ENCODE measurements at places on chromosomes 1 and 21.

DNA sequence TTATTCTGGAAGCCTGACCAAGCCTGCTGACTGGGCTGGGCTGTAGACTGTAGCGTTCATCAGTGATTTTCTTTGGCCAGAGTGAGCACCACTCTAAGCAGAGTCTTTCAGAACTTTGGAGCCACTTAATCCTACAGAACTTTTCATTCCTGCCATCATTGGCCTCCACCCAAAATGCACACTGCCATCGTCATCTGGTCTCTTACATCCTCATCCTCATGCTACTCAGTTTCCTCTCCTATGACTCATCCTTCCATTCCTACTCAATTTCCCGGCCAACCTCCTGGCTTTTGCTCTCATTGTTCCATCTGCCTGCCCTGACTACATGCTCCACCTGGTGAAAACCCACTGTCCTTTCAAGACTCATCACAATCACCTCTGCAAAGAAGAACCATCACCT, 233.8 kb upstream of the USP25 start:
- DNase-seq: no peak

DNA sequence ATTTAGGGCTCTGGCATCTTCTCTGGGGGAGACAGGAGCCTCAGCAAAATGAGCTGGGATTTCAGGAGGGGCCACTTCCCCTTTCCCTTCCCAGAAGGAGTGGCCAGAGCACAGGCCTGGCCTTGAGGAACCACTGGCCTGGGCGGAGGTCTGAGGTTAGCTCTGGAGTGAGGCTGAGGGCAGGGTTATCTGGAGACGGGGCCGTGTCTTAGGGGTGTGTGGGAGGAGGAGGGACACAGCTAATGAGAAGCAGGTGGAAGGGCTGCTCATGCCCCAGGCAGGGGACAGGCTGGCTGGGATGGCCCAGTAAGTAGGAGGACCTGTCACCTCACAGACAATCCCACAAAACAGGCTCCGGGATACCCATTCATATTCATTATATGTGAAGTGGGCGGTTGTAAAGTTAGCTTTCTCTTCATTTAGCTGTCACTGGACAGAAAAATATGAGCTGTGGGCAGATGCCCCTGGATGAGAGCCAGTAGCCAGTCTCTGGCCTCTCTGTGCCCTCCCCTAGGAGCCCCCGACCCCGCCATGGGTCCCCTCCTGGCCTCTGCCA, 12.4 kb downstream of the ALX3 start:
- no peak for DNase-seq

DNA sequence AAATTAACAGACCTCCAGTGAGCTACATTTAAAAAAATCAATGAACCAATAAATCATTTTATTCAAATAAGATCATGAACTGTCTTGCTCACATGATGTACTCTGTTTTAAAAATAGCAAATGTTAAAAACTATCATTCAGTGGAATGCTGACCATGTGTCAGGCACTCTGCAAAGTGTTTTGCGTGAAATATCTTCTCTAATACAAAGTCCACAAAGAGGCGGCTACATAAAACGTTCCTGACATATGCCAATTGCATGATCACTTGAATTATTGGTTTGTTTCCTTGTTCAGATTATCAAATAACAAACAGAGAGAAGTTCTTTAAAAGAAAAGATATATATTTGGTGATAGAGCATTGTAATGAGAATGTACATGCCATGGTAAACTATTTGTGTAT, 10.7 kb downstream of the FMO2 start:
- DNase-seq: no peak

GRCh38 chr1:202713110-202713509, 2.9 kb upstream of the SYT2 start:
- DNase-seq: no peak

DNA sequence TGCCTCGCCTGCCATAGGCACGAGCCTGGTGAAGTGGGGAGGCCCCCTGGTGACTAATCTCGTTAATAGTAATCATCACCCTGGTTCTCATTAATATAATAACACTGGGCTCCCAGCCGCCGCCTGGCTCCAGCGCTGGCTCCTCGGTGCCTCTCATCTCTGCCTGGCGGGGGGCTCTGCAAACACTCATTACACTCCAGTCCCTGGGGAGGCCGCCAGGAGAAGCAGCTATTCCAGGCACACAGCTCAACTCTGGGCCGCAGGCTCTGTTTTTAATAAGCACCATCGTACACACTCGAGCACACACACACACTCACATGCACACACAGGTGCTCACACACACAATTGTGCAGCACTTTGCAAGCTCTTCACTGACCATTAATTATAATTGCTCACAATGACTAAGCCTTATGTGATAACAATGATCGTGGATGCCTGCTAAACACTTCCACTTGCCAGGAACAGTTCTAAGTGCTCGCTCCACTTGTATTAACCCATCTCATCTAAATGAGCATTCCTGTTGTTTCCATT, 52.2 kb downstream of the SDC3 start:
- DNase-seq: no peak

DNA sequence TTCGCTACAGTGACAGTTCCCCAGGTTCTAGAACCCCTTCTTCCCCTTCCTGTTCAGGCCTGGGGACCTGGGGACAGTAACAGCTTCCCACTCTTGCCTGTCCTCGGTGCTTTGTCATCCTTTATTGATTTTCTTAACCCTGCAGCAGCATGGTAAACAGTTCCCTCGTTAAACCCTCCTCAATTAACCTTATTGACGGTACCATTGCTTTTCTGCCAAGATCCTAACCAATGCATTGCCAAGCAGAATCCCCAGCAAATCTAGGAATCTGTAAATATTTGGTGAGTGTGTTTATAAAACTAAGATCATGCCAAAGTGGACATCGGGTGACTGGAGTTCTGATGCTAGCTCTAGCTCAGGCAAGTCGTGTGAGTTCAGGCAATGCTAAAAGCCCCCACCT, 99.6 kb upstream of the KAZN start:
- no peak for DNase-seq

DNA sequence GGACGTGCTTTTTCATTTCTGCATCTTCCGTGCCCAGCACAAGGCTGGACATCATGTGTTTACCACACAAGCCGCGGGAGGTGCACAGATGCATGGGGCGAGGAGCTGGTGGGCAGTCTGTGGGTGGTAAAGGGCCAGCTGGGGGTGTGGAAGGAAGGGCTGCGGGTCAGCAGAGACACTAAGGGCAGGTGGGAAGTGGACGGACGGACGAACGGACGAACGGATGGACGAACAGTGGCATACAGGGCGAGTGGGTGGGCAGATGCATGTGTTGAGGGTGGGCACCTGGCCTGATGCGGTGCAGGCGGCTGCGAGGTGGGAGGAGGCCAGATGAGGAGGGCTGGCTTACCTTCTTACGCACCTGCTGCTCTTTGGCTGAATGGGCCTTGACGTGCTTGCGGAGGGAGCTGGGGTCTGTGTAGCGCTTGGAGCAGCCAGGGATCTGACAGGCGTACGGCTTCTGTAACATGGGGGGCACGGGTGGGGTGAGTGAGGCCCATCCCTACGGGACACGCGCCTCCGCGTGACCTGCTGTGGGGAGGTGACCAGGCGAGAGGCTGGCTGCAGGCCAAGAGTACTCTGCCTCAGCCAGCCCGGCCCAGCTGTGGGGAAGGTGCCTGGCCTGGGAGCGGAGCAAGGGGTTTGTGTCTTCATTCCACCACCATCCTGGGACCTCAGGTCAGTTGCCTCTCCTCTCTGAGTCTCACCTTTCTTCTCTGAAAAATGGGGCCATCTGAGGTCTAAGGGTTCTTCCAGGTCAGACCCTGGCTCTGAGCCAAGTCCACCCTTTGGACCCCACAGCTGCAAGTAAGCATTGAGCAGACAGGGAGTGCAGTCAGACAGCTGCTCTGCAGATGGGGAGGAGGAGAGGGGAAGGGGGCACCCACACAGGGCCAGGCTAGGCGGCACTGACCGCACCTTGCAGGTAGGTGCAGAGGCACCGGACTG, 65.5 kb downstream of the DMRTB1 start:
- no peak for DNase-seq

DNA sequence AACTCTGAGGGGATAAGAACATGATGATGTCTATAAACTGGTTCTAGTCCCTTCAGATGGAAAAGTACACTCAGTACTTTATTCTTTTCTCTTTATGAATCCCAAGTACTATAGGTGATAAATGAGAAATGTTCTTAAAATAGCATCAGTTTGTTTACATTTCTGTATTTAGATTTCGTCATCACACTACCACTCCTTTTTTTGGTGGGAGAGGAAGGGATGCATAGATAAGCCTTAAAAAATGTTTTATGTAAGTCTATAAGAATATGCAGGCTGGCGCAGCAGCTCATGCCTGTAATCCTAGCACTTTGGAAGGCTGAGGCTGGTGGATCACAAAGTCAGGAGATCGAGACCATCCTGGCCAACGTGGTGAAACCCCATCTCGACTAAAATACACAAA, 144.8 kb downstream of the USP25 start:
- DNase-seq: no peak

DNA sequence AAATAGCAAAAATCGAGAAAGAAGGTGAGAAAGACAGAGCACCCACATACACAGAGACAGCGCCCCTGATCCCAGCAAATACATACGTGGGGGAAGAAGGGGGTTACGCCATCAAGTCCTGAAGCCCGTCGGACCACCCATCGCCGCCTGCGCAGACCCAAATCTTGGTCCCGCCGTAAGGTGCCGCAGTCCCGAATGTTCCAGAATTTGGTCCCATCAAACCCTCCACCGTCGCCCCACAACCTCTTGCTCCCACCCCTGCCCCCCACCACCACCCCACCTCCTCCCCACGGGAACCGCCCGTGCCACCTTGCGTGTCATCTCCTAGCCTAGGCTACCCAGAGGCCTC, 71.7 kb downstream of the CD46 start:
- no peak for DNase-seq

DNA sequence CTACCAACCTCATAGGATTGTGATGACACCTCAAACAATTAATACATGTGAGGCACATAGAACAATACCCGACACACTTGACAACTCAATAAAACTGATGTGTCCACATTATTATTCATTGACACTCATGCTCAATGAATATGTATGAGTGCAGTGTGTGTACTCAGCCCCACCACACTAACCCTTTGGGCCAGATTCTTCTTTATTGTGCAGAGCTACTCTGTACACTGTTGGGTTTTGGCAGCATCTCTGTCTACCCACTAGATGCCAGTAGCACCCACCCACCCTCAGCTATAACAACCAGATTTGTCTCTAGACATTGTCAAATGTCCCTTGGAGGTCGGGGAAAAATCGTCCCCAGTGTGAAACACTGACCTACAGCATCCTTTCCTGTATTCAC, 10.1 kb downstream of the CASP9 start:
- DNase-seq: no peak

DNA sequence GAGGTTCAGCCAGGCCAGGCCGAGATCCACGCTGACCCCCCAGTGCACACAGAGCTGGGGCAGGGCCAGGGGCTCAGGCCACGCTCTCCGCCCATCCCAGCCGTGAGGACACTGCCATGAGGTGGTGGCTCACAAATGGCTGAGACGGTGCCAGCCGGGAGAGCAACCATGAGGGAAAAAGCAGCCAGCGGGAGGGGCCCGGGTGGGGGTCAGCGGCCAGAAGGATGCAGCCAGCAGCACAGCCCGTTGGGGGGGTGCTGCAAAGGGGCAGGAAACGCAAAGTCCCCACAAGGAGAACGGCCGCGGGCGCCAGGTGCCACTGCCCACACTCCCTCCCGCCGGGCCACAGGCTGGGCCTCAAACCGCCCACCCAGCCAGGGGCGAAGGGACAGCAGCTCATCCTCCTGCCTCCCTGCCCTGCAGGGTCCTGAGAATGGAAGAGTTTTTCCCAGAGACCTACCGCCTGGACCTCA, 8.3 kb downstream of the TTLL10 start:
- DNase-seq: no peak

DNA sequence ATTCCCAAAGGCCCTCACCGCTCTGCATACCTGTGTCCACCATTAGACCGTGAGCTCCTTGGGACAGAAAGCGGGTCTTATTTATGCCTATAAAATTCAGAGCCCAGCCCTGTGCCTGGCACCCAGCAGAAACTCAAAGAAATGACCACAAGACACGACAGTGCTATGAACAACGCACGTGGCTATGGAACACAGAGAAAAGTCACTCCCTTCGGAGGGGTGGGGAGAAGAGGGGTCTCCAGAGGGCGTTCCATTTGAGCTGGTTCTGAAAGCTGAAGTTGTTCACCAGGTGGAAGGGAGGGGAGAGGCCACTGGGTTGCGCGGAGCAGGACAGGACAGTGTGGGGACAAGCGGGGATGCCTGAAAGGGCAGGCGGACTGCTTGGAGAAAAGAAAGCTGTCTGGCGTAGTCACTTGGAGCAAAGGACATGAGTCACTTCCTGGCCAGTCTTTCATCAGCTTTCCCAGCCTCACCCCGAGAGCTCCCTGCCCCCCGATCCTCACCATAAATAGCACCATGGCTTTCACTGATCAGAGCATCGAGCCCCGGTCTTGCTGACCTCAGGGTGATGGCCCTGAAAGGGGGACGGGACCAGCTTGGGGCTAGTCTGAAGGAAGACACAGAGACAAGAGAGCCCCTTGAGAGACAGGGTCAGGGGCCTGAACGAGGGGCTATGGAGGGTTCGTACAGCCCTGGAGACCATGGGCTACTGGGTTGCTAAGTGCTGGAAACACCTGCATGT, 28.5 kb downstream of the ECE1 start:
- DNase-seq: no peak

DNA sequence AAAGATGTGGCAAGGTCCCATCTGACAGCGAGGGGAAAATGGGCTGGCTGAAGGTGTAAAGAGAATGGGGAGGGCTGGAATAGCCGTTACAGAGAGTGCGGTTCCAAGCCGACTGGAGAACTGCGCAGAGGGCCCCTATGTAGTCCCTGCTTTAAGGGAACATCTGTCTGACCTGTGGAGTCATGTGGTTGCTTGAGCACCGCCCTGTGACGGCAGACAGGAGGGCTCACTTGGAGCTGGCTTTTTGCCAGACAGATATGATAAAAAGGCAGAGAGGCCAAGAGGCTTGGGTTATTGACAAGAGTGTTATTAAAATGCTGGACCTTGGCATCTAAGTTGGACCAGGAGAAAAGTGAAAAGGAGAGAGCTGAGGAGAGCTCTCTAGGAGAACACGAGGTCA, 5.9 kb upstream of the PTPRF start:
- DNase-seq: no peak

DNA sequence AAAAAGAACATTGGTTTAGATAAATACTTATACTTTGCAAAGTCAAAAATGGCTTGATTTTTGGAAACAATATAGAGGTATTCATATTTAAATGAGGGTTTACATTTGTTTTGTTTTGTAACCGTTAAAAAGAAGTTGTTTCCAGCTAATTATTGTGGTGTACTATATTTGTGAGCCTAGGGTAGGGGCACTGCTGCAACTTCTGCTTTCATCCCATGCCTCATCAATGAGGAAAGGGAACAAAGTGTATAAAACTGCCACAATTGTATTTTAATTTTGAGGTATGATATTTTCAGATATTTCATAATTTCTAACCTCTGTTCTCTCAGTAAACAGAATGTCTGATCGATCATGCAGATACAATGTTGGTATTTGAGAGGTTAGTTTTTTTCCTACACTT, 65.3 kb upstream of the SAMD13 start:
- no peak for DNase-seq

DNA sequence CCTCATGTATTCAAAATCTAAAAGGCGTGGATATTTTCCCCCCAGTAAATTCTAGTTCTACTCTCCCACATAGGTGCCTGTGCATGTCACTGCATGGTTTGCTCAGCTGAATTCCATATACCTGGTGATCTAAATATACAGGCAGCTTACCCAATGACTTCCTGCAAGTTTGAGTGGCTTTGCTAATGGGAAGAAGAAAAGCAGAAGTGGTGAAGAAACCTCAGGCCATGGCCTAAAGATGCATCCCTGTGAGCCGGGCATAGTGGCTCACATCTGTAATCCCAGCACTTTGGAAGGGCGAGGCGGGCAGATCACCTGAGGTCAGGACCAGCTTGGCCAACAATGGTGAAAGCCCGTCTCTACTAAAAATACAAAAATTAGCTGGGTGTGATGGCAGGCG, 11.5 kb downstream of the SLC44A3 start:
- no peak for DNase-seq
